AG08396 (cell line): ENCODE measurements at places on chromosomes 4 and X.

- no peak for DNase-seq
Observed at GRCh38 chr4:56674984-56675383, 6.1 kb downstream of the HOPX start.

GRCh38 chr4:139628184-139629012 is 37.2 kb upstream of the MGST2 start:
- no peak for DNase-seq

DNA sequence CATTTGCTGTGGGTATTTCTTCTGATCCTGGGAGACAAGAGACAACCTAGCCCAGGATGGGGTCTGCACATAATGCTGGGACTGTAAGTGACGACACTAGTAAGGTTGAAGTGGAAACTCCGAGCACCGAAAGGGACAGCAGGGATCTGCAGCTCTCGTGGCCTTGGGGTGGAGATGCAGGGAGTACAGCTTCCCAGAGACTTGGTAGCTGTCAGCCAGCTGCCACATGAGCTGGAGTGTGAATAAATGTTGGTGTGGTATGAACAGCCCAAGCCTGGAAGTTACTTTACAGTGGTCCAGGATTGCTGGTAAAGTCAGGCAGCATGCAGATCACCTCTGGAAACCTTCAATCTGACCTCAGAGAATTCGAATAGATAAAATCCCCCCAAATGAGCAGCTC is 97.6 kb downstream of the FAM193A start:
- no peak for DNase-seq

DNA sequence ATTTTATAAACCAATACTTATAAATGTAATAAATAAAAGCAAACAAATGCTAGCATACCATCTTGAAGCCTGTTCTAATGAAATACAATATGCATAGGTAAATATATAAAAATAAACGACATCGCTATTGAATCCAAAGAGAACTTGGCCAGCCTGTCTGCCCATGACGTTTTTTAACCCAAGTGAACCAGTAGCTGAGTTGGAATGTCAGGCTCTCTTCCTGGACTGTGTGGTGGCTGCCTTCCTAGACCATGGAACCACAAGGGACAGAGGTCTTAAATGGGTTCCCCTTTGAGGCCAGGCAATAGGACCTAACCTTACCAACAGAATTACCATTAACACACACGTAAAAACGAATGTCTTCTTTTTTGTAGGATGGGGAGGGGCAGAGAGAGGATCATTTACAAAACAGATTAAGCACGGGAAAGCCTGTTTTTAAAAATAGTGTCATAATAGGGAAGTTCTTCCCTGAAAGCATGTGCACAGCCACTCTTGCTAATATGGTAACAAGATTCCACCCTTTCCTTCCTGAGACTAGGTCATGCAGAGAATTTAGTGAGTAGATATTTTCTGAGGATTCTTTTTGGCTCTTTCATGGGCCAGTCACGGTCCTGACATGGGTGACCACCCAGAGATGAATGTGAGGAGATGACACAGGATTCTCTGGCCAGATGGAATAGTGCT is 69.4 kb upstream of the ACSL1 start:
- DNase-seq = no peak

DNA sequence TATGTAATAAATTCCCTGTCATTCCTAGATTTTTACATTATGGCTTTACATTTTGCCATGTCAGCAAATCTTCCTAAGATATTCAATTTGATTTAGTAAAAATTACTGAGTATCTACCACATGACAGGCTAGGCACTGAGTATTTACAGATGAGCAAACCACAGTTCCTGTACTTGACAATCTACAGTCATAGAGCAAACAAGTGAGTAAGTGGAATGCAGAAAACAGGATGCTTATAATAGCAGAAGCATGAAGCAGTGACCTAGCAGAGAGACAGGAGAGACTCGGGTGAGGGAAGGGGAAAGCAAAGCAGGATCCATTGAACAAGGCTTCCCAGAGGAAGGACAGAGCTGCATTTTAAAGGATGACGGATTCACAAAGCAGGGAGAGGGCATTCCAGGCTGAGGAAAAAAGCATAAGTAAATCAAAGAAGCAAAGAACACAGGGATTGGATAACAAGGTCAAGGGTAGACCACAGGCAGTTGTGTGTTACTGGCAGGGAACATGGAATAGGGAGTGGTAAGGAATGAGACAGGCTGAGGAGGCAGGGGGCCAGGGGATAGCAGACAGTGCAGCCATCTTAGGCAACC is 124.7 kb upstream of the C1QTNF7 start:
- peak; percentile 54 for DNase-seq

DNA sequence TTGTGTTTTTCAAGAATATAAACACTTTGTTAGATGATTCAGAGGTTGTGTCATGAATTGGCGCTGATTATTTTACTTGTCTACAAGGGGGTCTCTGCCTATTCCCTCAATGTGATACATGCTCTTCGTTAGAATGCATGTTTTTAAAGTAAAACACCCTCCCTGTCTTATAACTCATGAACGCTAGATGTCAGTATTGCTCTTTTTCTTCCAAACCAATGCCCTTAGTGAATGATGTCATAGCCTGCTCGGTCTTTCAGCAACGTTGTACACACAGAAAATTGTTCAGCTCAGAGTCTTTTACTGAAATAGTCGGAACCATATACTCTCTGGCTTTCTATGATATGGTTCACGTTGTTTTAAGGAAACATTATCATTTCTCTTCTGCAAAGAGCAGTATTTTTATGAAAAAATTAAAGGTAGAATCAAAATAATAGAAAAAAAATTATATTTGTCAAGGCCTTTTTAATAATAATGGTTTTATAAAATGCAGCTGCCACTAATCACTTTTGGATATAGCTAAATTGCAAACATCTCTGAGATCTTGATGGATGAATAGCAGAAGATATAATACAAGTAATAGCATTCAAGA is 292.9 kb downstream of the TLL1 start:
- DNase-seq = peak; percentile 43

GRCh38 chrX:69238114-69238886 is 73.0 kb upstream of the PJA1 start:
- no peak for DNase-seq

GRCh38 chr4:2095236-2096072 is 36.3 kb downstream of the NAT8L start:
- DNase-seq = no peak

DNA sequence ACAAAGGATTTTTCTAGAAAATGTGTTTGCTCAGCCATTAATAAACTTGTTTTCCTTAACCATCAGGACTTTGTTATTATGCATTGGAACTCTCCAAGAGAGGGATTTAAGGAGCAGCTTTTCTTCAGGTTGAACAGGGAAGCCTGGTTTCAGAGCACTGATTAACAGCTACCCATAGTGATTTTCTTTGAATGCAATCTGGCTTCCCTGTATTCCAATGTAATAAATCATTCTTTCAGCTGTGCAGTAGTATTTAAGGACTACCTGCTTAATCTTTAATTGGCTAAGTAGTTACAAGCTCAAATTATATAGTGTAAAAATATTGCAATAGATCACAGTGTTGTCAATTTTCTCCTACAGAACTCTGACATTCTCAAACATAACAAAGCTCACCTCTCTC is 77.5 kb downstream of the TMEM156 start:
- DNase-seq = no peak

DNA sequence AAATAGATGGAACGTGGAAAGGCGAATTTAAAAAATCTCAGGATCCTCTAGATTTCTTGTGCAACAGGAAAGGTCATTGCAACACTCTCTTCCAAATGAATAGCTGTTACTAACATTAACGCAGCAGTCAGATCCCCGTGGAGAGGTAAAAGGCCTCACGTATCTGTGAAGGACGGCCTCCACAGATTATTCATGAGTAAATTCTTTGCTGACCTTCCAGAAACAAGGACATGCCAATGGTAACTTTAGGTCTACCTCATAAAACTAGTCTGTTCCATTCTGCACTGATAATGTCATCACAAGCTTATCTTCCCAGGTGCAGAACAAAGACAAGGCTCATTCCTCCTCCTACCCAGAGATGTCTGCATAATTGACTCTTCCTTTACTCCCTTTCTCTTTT is 16.1 kb upstream of the REPS2 start:
- no peak for DNase-seq

DNA sequence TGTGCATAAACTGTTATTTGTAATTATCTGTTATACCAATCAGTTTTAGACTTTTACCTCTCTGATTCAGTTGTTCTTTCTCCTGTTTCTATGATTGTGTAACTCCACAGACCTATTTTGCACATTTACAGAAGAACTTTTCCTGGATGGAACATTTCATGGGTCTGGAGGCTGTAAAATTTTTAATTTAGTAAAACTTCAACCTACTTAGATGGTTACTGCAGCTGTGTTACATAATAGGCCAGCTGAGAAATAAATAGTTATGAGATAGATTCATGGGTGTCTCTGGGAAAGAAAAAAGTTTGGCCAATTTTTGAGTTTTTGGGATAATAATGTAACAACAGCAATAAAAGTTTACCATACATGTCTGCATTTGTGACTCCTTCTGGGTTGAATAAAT is 253.5 kb downstream of the ARHGAP24 start:
- DNase-seq = no peak

- DNase-seq = no peak
Observed at GRCh38 chrX:27085346-27085745, 377.8 kb downstream of the PPP4R3C start.

GRCh38 chrX:12955882-12956703 is 18.8 kb upstream of the TMSB4X start:
- peak; percentile 43 for DNase-seq

DNA sequence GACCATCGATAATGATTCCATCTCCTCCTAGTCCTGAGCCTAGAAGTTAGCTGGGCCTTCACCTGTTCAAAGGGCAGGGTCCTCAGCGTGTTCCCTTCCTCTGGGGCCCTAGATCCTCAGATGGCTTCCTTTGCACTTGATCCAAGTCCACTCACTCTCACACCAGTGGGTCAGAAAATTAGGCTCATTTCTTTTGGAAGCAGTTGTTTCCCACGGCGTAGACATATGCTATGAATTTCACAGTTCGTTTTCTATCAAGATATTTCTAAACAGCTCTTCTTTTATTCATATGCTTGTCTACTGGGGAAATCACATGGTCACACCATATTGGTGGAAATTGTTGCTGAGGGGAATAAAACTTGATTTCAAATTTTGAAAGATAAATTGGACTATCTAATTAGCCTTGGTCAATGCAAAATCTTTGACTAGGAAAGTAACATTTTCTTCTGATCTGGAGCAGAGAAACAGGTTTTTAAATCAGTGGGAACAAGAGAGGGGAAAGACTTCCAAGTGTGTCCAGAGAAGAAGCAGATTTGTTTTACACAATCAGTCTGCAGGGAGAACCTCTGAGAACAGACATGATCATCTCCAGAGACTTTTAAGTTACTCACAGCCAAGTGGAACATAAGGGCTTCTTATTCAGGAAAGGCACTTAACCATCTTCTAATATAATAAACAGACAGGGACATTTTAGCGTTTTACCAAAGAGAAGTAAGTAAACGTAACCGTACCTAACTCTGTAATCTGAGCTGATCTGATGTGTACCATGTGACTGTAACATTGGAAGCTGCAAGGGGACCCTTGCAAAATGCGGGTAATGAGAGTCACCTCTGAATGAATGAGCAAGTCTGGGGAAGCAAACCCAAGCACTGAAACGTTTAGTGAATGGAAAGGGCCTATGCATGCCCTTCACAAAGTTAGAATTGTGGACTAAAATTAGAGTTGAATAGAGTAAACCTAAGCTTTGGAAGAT is 455.7 kb upstream of the FAT1 start:
- no peak for DNase-seq

DNA sequence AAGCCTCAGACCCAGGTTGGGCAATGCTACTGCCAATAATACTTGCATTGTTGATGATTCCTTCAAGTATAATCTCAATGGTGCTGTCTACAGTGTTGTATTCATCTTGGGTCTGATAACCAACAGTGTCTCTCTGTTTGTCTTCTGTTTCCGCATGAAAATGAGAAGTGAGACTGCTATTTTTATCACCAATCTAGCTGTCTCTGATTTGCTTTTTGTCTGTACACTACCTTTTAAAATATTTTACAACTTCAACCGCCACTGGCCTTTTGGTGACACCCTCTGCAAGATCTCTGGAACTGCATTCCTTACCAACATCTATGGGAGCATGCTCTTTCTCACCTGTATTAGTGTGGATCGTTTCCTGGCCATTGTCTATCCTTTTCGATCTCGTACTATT is 7.4 kb downstream of the LPAR4 start:
- DNase-seq = no peak

DNA sequence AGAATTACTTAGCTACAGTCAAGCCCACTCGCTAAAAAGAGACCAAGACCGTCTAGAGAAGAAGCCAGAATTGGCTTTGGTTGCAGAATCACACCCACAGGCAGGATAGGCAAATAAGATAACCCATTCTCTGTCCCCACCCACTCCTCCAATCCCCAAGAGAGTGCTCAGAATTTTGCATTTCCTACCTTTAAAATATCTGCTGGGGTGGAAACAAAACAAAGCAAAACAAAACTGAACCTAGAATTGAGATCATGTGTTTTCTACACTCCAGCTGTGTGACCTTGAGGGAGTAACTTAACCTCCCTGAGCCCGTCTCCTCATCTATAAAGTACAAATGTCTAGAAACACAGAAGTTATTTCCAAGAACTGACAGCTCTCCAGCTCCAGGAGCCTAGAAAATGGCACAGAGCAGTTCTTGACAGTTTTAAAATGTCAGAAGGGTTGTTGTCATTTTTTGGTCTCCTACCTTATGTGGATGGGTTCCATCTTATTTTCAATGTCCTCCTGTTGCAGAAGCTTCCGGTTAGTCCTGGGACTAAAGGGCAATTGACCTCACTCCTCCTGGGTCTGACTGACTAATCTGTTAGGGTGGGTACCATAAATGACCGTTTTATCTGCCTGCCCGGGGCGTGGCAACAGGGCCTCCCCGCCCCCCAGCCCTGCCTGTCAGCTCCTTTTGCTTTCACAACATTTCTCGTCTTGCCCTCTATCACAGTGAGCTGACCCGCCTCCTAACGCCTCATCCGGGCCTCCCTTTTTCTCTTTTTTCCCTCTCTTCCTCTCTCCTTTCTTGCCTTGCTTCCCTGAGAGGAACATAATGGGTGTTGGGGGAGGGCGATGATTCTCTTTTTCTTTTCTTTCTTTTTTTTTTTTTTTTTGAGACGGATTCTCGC is 114.0 kb downstream of the RBM47 start:
- no peak for DNase-seq

DNA sequence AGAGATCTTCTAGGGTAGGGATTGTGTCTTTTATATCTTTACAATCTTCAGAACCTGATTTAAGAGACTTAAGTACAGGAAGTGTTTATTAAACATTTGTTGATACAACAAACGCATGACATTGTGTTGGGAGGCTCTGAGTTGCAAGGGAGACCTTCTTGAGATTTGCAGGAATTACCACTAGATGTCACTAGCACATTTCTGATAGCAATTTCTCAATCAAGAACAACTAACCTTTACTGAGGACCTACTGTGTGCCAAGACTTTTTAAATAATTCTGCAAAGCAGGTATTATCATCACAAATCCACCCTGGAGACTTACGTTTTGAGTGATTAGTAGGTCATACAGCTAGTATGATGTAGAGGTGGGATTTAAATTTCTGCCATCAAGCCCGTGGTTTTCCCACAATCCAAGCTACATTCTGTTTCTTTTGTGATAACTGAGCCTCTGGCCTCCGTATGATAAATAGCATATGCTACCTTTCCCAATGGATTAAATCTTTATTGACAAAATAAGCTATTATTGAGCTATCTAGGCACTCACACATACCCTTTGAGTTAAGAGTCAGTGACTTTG is 986.0 kb downstream of the CCSER1 start:
- DNase-seq = peak; percentile 2
